ENCODE measurements at places on chromosomes 5 and 9.

DNA sequence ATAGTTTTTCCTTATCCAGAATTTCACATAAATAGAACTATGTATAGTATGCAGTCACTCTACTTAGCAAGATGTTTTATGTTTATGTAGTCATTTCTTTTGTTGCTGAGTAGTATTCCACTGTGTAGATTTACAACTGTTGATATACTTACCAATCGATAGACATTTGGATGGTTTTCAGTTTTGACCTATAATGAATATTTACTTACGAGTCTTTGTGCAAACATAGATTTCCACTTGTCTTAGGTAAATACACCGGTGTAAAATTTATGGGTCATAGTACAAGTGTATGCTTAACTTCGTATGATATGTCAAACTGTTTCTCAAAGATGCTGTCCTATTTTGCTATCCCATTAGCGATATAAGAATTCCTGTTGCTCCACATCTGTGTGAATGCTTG is 19.7 kb upstream of the OR2K2 start:
- no peak for DNase-seq

DNA sequence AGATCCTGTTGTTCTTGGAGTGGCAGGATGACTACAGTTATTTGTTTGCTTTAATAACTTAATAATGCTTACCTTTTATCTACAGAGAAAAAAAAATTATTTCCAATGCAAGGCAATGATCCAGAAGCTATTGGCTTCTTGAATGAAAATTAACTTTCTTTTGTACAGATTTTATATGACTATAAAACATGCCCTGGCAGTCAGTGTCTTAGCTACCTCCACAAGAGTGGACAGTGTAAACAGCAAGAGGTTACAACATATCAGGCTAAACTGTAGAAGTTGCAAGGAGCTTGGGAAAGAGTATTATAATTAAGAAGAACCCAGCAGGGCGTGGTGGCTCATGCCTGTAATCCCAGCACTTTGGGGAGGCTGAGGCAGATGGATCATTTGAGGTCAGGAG is 49.1 kb downstream of the BNC2 start:
- DNase-seq = no peak

- DNase-seq = no peak
Measured at GRCh38 chr9:97046228-97046627, 7.3 kb upstream of the CTSV start.

DNA sequence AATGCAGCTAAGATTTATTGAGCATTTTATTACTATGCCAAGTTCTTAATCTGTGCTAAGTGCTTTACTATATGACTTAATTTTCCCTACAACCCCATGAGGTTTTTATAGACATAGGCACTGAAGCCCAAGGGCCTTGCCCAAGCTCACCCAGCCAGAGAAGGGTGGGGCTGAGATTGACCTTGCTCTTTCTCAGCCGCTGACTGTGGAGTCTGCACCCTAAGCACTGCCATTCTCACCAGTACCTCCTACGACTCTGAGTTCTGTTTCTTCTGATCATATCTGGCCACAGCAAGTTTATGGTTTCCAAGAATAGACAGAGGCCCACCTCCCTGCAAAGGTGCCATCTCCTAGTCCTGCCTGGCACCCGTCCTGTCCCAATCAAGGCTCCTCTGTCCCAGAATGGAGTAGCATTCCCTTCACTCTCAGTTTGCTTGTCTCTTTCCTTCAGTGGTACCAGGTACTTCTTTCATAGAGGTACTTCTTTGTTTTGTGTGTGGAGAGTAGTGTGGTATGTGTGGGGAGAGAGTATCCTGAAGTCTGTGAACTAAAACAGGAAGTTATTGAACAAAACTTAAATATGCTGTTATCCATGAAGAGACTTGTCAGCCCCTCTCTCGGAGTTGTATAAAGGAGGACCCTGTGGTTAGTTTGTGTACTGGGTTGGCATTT is 42.6 kb downstream of the CSF1R start:
- no peak for DNase-seq

DNA sequence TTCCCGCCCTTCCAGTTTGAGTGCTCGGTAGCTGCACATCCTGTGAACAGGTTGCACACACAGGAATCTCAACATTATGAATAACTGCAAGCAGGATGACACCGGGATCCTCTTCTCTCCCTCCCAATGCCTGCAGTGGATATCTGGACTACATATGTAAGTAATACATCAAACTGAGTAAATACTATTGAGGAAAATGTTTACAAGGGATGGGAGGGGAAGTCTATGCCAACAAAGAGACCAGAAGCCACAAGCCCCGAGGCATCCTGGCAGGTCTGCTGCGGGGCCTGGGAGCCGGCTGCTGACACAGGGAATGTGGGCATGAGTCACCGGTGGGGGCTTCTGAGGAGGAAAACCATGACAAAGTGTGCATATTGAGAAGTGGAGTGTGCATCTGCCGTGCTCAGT is 8.6 kb upstream of the ANKRD33B start:
- DNase-seq = no peak

DNA sequence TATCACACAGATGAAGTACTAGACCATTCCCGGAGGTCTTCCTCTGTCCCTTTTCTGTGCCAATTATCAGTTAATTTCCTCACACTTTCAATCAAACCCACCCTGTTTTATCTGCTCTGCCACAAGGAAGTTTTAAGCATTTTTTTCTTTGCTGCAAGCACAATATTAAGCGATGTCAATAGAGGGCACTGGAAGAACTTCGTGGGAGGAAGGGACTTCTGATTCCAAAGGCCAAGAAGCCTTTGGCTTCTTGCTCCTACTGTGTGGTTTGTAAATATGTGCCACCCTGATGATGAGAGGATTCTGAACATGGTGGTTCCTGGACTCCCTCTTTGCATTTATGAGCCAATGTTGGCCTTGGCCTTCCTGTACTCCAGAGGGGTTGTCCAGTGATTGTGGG is 1712.5 kb upstream of the C9orf72 start:
- no peak for DNase-seq

- no peak for DNase-seq
Measured at GRCh38 chr5:170886210-170886894, 24.5 kb downstream of the RANBP17 start.

GRCh38 chr9:104319685-104320084 is 184.4 kb upstream of the OR13F1 start:
- no peak for DNase-seq

DNA sequence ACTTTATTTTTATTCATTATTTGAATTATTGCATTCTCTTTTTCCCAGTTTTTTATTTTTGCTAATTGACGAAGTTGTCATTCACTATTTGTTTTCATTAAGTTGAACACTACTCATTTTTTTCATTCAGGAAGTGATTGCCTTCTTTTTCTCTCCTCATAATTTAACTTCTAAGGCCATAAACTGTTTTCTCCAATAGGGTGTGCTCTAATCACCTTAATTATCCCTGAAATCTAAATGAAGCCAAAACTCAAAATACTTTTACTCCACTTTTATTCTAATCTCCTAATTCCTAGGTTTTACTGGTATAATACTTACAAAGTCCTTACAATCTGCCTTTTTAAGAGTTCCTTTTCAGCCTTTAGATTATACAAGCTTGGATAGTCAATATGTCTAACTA is 2.9 kb upstream of the OR13C2 start:
- DNase-seq = no peak

DNA sequence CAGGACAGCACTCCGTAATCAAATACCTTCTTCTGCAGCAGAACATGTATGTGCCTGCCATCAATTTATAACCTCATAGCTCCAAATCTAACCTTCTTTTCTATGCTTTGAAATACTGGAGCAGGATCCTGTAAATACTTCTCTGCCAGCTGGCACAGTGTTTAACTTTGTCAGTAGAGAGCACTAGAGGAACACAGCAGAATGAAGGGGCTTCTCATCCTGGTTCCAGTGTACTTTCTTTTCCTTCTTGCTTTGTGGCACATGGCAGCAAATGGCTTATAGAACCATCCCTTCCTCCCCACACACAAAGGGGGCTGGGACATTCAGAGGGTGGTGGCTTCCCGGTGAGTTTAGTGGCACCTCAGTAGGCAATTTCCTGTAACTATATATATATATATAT is 3.8 kb upstream of the FBXW11 start:
- DNase-seq = peak; percentile 31
